Stimulated activated CD8-positive, alpha-beta memory T cell treated with anti-CD3 and anti-CD28 coated beads, Interleukin-7, amount 100 ng/mL, for 1 hour (primary cell): ENCODE measurements at places on chromosomes 2 and 18.

DNA sequence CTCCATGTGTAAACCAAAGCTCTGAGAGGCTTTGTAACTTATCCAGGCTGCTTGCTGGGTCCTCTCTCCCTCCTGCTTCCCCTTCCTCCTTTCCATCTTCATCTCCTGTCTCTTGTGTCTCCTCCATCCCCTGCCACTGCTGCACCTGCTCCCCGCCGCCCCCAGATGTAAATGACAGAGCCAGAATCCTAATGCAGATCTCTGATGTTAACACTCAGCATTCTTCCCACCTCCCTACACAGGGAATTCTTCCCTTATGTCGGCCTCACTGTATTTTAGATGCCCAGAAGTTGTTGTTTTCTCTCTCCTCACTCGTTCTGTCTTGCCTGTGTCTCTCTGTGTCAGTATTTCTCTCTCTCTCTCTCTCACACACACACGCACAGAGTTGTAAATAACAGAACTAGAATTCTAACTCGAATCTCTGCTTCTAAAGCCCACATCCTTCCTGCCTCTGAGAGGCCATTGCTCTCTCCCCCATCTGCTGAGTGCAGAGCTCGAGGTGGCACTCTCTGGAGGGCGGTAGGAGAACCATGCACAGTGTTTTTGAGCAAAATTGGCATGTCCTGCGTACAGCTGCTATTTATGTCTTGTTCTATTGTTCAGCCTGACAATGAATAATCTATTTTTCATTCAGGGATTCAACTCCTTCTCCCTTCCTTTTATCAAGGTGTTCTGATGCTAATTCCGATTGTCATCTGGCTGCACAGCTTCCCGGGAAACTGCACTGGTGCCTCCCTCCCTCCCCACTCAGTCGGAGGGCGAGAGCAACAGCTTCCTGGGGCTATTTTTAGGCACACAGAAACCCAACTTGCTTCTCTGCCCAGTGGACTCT is 219.9 kb downstream of the SH3RF3 start:
- peak; percentile 16 for DNase-seq

DNA sequence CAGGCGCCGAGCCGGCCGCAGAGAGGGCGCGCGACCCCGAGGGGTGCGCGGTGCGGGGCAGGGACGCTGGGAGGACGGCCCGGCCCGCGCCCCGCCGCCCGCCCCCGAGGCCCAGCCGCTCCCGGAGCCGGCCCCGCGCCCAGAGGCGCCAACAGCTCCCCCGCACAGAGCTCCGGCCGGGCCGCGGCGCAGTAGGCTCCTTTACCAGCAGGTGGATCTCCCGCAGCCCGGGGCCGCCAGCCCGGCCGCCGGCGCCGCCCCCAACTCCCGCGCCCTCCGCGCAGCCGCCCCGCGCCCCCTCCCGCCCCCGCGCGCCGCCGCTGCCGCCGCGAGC is 258 bp downstream of the MGAT4A start:
- no peak for DNase-seq

- DNase-seq, result no peak
Observed at GRCh38 chr2:232699110-232699509, 2.0 kb downstream of the GIGYF2 start.

GRCh38 chr2:121103960-121104359 is 181.0 kb downstream of the TFCP2L1 start:
- DNase-seq, result no peak

GRCh38 chr2:207497596-207497995 is 32.2 kb upstream of the CREB1 start:
- DNase-seq, result no peak

- no peak for DNase-seq
Observed at GRCh38 chr18:39911716-39912115, 2043.3 kb upstream of the PIK3C3 start.

DNA sequence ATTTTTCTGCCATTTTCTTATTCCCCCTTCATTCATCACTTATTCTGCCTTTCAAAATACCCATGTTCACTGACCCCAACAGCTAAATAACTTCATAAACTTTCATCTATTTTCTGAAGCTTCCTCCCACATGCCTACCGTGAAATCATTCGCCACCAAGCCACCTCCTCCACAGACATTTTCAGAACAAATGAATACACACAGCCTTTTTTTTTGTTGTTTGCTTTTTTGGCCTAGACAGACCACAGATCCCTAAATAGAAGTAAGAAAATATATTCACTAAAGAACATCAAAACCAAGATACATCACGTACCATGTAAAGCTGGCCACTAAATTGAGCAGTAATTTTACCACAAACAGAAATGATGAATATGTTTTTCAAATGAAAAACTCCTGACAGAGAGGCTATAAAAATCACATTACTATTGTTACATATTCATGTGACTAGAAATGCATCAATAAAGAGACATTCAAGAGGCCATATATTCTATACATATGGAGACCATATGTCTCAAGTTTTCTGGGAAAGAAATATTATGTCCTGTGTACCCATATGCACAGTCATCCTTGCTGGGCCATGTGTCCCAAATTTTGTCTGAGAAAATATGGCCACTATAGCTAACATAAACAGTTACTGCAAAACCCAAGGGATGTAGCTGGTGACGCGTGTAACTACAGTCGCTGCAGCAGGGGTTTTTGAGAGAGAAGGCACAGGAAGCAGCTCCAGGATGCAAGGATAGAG is 200.3 kb downstream of the FBXO15 start:
- DNase-seq, result no peak

DNA sequence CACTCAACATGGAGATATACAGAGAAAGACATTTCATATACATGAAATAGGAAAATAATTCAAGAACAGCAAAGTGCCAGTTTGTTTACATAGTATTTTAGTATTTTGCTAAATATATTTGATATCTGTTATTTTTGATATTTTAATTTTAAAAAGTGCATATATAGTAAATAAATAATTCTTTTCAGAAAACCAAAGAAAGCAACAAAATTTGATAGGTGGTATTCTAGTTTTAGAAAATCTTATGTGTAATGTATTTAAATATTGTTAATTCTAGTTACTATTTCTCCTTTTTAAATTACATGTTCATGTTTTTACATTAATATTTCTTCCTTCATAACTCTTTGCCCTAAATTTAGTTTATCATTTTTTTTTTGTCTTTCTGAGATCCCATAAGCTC is 34.5 kb upstream of the FAM171B start:
- DNase-seq, result no peak
